Subcutaneous preadipocyte (primary cell): ENCODE measurements at places on chromosomes 1 and 21. TPM values are rescaled to one million over a fixed set of nuclear protein-coding genes. Genes with fewer than 3 reads are reported as not detected.

Gene ASPM
- 39.3 and 62.4 TPM in 2 replicates for total RNA-seq

Gene EPHB2
- 0.73 and 12.5 TPM in 2 replicates for total RNA-seq

Gene FGGY
- 12.5 and 16.5 TPM in 2 replicates for total RNA-seq

Gene ZBTB48
- 8.1 and 11.9 TPM in 2 replicates for total RNA-seq

Gene TAL1
- total RNA-seq, result not detected in 2 replicates

Gene CHD1L
- 37.8 and 38.9 TPM in 2 replicates for total RNA-seq

Gene HMCN1
- 15.4 and 66.1 TPM in 2 replicates for total RNA-seq

Gene RGL1
- total RNA-seq, result 25.4 and 43.0 TPM in 2 replicates

Gene CELA3B
- not detected in 2 replicates for total RNA-seq

Gene PDIK1L
- total RNA-seq, result 2.9 and 4.7 TPM in 2 replicates

Gene KCNJ15
- total RNA-seq, result 16.6 and 24.3 TPM in 2 replicates

Gene LCE3C
- total RNA-seq, result not detected in 2 replicates

Gene RNF220
- total RNA-seq, result 53.6 and 59.9 TPM in 2 replicates

Gene KRTAP19-1
- total RNA-seq, result not detected in 2 replicates

Gene SPRR5
- not detected in 2 replicates for total RNA-seq

Gene TMEM222
- total RNA-seq, result 21.9 and 25.0 TPM in 2 replicates

Gene CFAP74
- not detected in 2 replicates for total RNA-seq

Gene SELENBP1
- total RNA-seq, result 25.0 and 31.6 TPM in 2 replicates

Gene HORMAD1
- total RNA-seq, result under 0.01 TPM in 1 of 2 replicates, not detected in the other

Gene STPG1
- total RNA-seq, result 3.3 and 5.1 TPM in 2 replicates

Gene UBXN10
- total RNA-seq, result under 0.01 TPM in 1 of 2 replicates, not detected in the other

Gene SLC25A24
- 43.4 and 47.5 TPM in 2 replicates for total RNA-seq

Gene KRTAP10-10
- total RNA-seq, result not detected in 2 replicates

Gene GBP7
- not detected in 2 replicates for total RNA-seq

Gene OR2AK2
- total RNA-seq, result not detected in 2 replicates

Gene DNM3
- total RNA-seq, result 1.8 and 5.7 TPM in 2 replicates

Gene DAB1
- total RNA-seq, result not detected in 2 replicates

Gene THEM4
- 11.4 and 13.1 TPM in 2 replicates for total RNA-seq

Gene CD247
- not detected in 2 replicates for total RNA-seq

Gene CD1E
- total RNA-seq, result not detected in 2 replicates

Gene AKNAD1
- total RNA-seq, result 0.73 and 1.2 TPM in 2 replicates

Gene PCP4L1
- total RNA-seq, result not detected in 2 replicates

Gene ZNF670
- total RNA-seq, result 1.8 and 3.3 TPM in 2 replicates

Gene DUSP23
- 15.2 and 33.1 TPM in 2 replicates for total RNA-seq

Gene ADCY10
- total RNA-seq, result under 0.01 and 0.39 TPM in 2 replicates

Gene CYYR1
- 0.20 TPM in 1 of 2 replicates, not detected in the other for total RNA-seq

Gene SELL
- total RNA-seq, result under 0.01 TPM in 1 of 2 replicates, not detected in the other

Gene CRNN
- not detected in 2 replicates for total RNA-seq

Gene HSF2BP
- 0.20 and 0.73 TPM in 2 replicates for total RNA-seq

Gene DCDC2B
- not detected in 2 replicates for total RNA-seq

Gene CLCA4
- not detected in 2 replicates for total RNA-seq

Gene NUAK2
- 0.37 and 1.2 TPM in 2 replicates for total RNA-seq

Gene CFHR3
- total RNA-seq, result not detected in 2 replicates

Gene CAMK1G
- total RNA-seq, result under 0.01 TPM in 1 of 2 replicates, not detected in the other

Gene CORT
- total RNA-seq, result 0.37 and 0.78 TPM in 2 replicates

Gene U2AF1
- total RNA-seq, result 20.9 and 33.0 TPM in 2 replicates

Gene SAMD11
- under 0.01 and 0.20 TPM in 2 replicates for total RNA-seq

Gene KCNH1
- total RNA-seq, result not detected in 2 replicates

Gene BNIPL
- total RNA-seq, result 0.37 and 0.39 TPM in 2 replicates

Gene ACKR1
- not detected in 2 replicates for total RNA-seq
